Activated CD8-positive, alpha-beta T cell treated with anti-CD3 and anti-CD28 coated beads for 36 hours (primary cell): ENCODE measurements at places on chromosomes 2 and 18. TPM values are rescaled to one million over a fixed set of nuclear protein-coding genes. Genes with fewer than 3 reads are reported as not detected.

MC4R gene
- total RNA-seq: not detected

MRPL19 gene
- 64.3 TPM for total RNA-seq

ACTG2 gene
- 0.27 TPM for total RNA-seq

DSC3 gene
- not detected for total RNA-seq

TMEM182 gene
- total RNA-seq: 5.3 TPM

DNAH7 gene
- total RNA-seq: 0.07 TPM

C2orf72 gene
- 5.1 TPM for total RNA-seq

CRYGC gene
- total RNA-seq: not detected

PID1 gene
- total RNA-seq: not detected

TUBB6 gene
- 12.6 TPM for total RNA-seq

TMEM214 gene
- total RNA-seq: 58.9 TPM

DPP4 gene
- 25.9 TPM for total RNA-seq

AQP4 gene
- total RNA-seq: not detected

ESPNL gene
- total RNA-seq: 0.27 TPM

ROCK1 gene
- total RNA-seq: 49.4 TPM

CFLAR gene
- 229 TPM for total RNA-seq

DNA sequence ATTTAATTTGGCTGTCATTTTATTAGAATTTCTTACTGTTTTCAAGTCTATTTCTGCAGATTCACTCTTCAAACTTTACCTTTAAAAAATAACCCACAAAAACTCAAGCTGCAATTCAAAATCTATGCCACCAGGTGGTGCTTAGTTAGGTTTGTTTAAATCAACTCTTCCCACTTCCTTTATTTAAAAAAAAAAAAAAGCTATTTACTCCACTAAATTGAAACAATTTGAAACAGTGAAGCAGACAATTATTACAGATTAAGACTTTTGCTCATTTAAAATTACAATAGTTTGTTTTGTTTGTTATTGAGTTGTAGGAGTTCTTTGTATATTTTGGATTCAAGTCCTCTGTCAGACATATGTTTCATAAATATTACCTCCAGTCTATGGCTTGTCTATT, 300.0 kb downstream of the PDE11A start:
- DNase-seq: peak; percentile 38

- DNase-seq: peak; percentile 13
Measured at GRCh38 chr18:35458677-35459441, 38.9 kb downstream of the INO80C start.

DNA sequence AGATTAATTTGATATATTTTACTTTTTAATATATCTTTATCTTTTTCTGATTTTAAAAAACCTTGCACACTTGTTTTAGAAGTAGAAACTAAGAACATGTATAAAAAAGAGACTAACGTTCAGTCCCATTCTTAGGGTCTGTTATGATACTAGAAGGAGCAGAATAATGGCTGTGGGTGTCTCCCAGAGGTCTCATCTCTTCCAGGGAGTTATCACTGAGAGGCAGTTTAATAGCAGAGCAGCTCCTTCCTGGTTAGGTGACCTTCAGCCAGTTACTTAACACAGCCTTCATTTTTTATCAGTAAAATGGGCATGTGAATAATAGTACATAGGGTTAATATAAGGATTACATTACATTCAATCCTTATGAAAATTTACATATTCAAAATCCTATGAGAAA, 40.6 kb downstream of the FBXO48 start:
- DNase-seq: no peak

- no peak for DNase-seq
Measured at GRCh38 chr2:39156107-39156506, 35.3 kb upstream of the SOS1 start.

GRCh38 chr2:55134316-55134706, 84.1 kb upstream of the RTN4 start:
- DNase-seq: no peak

- DNase-seq: no peak
Measured at GRCh38 chr2:189569295-189569910, 11.2 kb downstream of the SLC40A1 start.

- DNase-seq: no peak
Measured at GRCh38 chr2:159773426-159773825, 24.6 kb downstream of the CD302 start.

GRCh38 chr2:8095978-8096377, 585.9 kb upstream of the ID2 start:
- DNase-seq: no peak

- DNase-seq: no peak
Measured at GRCh38 chr2:179646173-179646769, 215.1 kb downstream of the ZNF385B start.

- no peak for DNase-seq
Measured at GRCh38 chr18:7048081-7048480, 69.5 kb downstream of the LAMA1 start.

GRCh38 chr2:10426726-10427617, 21.2 kb downstream of the ODC1 start:
- DNase-seq: no peak

GRCh38 chr2:119483395-119483753, 40.9 kb downstream of the SCTR start:
- DNase-seq: no peak

- DNase-seq: no peak
Measured at GRCh38 chr18:45978084-45978483, 11.0 kb upstream of the EPG5 start.

DNA sequence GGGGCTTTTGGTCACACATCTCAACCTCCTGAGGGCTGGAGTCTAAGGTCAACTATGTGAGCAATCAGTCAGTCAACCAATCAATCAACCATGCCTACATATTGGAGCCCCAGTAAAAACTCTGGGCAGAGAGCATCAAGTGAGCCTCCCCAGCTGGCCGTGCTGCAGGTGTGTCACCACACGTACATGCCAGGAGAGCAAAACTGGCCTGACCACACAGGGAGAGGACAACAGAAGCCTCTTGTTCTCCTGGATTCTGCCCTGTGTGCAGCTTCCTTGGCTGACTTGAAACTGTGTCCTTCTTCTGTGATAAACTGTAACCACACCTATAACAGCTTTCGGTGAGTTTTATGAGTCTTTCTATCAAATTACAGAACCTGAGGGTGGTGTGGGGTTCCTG, 25.9 kb downstream of the GPR35 start:
- DNase-seq: no peak

DNA sequence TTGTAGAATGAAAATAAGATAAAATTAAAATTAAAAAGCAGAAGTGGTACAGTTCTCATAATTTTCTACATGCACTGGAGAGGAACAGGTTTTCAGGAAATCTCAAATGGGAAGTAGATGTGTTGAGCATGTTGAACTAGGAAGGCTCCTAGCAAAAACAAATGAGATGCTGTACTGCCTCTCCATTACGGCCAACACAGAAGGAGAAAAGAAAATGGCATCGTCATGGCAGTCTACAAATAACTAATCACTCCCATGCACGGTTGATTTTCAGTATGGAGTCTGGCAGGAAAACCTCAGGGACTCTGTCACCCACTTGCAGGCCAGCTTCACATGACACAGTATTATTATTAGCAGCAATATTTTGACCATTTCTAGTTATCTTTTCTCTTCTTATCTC, 278.7 kb downstream of the NRXN1 start:
- DNase-seq: no peak

DNA sequence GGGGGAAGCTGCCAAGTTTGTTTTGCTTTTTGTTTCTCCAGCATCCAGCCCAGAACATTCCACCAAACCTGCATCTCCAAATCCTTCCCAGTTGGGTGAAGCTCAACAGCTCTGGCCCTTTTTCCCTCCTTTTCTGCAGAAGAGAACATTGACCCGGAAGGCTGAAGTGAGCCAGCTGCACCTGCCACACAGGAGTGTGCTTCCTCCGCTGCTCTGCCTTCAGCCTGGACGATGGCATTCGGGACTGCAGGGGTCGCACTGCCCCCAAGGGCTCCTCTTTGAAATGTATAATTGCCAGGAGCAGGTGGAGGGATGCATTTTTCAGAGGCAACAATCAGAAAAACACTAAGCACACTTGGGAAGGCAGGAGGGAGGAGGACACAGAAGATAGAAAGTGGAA, 41.8 kb downstream of the ST8SIA5 start:
- no peak for DNase-seq

GRCh38 chr2:147211484-147211883, 633.3 kb upstream of the ACVR2A start:
- no peak for DNase-seq

DNA sequence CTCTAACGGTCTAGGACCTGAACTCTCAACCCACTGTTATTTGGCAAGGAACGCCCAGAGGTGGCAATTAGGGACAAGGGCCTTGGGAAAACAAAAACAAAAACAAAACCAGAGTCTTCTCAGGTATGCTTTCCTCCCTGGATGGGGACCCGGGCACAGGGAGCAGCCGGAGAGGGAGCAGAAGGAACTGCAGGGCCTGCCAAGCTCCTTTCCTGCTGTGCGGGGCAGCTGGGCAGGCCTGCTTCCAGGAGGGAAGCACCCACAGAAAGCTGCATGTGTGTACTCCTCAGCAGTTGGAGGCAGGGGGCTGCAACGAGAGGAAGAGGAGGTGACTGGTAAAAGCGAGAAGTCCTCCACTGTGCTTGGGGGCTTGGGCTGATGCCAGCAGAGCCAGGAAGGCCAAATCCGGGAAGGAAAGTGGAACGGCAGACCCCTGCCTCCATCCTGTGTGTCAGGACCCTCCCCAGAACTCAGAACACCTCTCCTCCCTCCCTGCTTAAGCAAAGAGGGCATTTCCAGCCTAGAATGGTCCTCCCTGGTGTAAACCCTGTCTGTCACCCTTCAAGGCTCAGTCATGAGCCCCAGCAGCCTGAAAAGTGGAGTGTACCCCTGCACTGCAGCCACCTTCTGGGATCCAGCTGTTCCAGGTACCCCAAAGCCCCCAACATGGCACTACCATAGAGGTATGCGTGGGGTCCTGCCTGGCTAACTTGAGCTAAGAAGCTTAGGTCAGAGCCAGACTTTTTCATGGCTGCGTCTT, 56.3 kb downstream of the DNMT3A start:
- DNase-seq: no peak

GRCh38 chr18:63604791-63605567, 17.8 kb downstream of the SERPINB13 start:
- no peak for DNase-seq

- DNase-seq: no peak
Measured at GRCh38 chr2:238853721-238854120, 5.8 kb downstream of the TWIST2 start.

- DNase-seq: no peak
Measured at GRCh38 chr2:72938455-72938854, 21.1 kb downstream of the EMX1 start.

DNA sequence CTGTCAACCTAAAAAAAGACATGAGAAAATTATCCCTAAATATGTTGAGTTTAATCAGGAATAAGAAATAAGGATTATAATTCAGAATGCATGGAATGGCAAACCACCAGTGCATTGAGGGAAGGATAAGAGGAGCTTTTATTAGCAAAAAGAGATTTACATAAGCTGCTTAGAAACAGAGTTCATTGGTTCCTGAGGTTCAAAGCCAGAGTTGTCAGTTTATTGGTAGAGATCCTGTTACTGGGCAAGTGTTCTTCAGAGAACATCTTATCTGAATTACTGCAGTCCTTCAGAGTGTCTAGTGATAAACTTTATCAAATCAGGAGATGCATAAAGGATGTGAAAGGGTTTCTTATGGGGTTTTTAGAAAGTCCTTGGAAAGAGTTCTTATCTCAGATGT, 76.0 kb upstream of the MEX3C start:
- DNase-seq: no peak

DNA sequence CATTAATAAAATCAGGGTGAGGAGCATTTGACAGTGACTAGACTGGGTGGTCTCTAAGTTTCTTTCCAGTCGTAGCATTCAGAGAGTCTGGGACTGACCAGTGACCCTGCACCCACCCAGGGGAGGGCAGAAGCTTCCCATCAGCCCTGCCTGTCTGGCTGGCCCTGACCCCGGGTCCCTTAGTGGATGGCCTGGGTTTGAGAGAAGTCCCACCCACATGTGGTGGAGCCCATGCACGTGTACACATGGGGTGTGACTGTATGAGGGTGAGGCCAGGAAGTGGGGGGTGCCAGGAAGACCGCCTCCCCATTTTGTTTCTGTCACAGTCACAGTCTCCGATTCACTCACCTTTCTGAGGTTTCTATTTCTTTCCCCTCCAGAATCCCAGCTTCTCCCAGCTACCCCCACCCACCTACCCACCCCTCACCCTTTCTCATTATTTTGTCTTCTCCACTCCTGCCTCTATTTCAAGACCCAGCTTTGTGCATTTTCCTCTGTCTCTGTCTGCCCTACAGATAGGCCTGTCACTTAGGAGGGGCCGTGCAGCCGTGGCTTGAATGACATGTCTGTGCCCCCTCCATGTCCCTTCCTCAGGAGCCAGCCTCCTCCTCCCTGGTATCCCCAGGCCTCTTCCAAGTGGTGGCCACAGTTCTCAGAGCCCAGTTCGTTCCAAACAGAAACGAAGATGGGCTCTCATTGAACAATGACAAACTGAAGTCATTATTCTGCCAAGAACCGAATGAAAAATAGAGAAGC, 13.6 kb downstream of the CIB4 start:
- DNase-seq: no peak

DNA sequence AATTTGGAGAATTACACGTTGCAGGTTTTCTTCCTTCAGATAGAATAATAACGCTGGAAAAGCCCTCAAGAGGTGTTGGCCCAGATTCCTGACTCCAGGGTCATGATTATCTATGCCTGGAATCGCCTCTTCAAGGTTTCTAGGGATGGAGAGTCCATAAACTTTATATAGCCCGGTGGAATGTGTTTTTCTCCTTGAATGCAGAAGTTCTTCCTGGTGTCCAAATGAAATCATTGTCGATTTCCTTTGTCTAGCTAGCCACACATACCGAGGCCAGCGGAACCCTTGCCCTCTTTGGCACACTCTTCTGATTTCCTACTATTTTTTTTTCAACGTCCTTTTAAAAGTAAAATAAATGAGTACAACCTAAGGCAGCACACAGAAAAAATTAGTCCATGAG, 117.8 kb downstream of the PID1 start:
- DNase-seq: no peak

GRCh38 chr18:21177822-21178221, 64.2 kb upstream of the GREB1L start:
- DNase-seq: no peak

DNA sequence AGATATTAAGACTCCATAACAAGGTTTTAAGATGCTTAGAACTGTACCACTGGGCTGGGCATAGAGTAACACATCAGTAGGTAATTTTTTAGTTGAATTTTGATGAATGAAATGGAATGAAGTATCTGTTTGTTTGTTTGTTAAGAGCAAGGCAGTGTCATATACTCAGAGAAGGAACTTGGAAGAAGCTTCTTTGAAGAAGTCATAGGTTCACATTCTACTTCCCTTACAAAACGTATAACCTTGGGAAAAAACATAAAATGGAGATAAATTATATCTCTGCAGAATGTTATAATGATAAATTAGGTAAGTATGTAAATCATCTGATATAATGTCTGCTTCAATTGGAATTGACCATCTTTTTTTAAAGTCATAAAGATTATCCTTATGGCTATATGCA, 122.1 kb upstream of the SLC39A10 start:
- no peak for DNase-seq

- no peak for DNase-seq
Measured at GRCh38 chr2:211545582-211545981, 989.2 kb downstream of the CPS1 start.

GRCh38 chr18:26322890-26323653, 96.8 kb downstream of the TAF4B start:
- DNase-seq: no peak
